Bone marrow (tissue), 2 donors: ENCODE measurements at places on chromosomes 13 and 19.

DNA sequence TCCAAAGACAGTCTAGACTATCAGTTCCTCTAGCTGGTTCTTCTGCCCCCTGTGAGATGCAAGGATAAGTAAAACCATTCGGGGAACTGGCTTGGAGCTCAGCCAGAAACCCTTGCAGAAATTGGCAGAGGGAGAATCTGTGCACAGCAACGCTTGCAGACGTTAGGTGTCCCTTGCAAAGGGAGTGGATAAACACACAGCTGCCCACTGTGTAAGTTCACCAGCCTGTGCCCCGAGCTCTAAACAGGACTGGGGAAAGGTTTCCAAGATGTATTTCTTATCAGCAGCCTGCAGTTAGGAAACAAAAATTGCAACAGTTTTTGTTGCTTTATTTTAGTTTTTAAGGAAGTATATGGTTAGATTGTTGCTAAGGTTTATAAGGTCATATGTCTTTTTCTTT lies 19.0 kb upstream of the ADGRE1 start:
- peak; percentile 22 for DNase-seq

- no peak for DNase-seq
Measured at GRCh38 chr13:27339299-27339698, 68.7 kb downstream of the RASL11A start.

DNA sequence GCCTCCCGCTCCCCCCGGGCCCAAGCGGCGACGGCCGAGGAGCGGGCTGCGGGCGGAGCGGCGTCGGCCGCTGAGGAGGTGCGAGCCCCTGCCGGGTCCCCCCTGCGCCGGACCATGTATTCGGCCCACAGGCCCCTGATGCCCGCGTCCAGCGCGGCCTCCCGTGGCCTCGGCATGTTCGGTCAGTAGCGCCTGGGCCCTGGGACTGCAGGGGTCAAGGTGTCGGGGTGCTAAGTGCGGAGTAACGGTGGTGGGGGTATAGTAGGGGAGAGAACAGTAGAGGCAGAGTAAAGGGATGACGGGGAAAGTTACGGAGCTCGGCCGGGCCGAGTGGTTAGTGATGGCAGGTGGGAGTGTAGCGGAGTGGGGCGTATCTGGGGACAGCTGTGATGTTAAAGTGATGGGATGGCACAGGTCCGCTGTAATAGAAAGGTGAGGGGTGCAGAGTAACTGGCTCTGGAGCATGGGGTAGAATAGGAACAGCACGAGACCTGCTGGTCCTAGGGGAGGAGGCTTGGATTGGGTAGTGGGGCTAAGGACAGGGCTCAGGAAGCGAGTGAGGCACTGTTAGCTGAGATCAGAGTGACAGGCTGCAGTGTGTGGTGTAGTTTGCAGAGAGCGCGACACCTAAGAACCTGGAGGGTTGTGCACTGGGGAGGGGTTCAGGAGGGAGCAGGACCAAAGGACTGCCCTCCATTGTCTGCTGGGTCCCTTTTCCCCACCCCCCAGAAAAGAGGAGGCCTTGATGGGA lies 15.7 kb downstream of the CIC start:
- no peak for DNase-seq

DNA sequence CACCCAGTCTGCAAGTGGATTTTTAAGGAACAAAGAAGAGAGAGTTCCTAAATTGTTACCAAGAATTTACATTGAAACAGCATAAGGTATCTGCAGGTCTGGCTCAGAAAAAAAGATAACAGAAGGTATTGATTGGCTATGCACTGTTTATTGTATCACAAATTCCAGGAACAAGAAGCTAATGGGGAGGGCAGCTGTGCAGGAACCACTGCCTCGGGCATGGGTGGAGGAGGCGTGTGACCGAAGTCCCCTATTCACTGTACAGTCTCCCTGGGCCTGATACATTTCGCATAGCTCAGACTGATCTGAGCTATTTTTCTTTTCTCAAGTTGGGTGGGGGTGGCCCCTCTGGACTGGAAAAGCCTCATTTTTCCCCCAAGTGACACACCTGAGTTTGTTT lies 11.7 kb downstream of the NECTIN2 start:
- no peak for DNase-seq

- DNase-seq = no peak
Measured at GRCh38 chr19:15640294-15640903, at the start of gene CYP4F3. Gene CYP4F3, plus strand, starts transcription at chr19:15640897. Its CDS starts 519 bp downstream, at chr19:15641416.

DNA sequence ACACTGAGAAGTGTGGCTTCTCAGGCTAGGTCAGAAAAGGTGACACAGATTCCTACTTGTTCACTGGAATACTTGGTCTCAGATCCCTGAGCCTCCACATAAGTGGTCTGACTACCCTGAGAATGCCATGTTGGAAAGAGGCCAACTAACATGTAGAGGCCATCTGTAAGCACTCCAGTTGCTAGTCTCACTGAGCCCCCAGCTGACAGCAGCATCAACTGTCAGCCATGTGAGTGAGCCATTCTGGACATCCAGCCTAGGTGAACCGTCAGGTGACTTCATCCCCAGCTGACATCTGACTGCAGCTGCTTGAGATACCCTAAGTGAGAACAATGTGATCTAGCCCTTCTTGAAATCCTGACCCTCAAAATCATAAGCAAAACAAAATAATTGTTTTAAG lies 18.1 kb upstream of the ARL11 start:
- DNase-seq = no peak

DNA sequence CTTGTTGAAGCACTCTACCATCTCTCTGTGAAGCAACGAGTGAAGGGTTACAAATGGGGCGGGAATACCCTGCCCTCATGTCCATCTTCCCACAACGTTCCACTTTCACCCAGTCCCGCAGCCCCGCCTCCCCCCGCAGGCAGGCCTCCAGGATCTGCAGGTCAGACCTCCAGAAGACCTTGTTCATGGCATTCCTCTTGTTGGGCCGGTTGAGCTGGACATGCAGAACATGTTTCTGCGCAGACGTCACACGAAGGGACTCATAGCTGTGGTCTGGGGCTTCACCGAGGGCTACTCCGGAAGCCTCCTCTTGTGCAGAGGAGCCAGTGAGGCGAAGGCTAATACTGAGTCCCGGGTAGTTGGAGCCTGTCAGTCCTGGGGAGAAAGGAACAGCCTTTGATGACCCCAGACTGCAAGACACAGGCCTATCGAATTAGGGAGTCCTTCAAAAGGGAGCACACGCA lies 420 bp downstream of the ECH1 start:
- peak; percentile 66 for DNase-seq

DNA sequence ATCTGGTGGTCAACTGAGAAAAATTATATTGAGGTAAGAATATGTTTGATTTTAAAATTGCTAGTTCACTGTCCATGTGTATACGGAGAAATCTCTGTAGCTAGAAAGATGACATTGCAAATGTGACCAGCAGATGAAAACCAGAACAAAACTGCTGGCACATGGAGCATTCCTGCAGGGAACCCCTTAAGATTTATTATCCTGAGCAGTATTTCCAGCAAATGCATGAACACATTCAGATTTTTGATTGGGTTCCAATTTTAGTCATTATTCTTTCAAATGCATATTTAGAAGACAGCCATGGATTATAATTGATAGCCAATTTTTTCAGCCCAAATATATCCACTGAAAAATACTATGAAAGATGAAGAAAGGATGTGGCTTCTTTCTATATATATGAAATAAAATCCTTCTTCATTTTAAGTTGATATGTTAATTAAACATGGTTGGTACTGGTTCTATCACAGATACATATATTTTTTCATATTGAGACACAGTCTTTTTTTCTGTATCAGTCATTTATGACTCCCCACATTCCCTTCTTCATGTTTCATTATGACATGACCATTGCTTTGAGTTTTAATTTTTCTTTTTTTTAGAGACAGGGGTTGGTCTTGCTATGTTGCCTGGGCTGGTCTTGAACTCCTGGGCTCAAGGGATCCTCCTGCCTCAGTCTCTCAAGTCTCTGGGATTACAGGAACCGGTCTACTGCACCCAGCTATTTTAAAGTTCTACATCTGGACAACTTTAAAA lies 376.5 kb downstream of the KLF12 start:
- DNase-seq = no peak

DNA sequence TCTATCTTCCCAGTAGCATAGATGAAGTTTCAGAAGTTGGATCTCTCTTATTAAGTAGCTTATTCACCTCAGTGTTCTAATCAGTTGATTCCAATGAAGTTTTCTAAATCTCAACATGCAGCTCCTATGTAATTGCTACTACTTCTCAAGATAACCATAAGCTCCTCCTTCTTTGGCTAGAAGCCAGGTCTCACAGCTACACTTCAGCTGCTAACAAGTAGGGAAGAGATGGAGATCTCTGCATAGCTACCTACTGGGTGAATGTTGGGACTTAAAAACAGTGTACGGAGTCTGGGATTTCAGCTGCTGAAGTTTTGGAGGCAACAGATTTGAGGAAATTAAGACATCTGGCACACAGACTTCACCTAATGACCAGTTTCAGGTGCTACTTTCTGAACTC lies 661.0 kb downstream of the SLITRK1 start:
- no peak for DNase-seq

DNA sequence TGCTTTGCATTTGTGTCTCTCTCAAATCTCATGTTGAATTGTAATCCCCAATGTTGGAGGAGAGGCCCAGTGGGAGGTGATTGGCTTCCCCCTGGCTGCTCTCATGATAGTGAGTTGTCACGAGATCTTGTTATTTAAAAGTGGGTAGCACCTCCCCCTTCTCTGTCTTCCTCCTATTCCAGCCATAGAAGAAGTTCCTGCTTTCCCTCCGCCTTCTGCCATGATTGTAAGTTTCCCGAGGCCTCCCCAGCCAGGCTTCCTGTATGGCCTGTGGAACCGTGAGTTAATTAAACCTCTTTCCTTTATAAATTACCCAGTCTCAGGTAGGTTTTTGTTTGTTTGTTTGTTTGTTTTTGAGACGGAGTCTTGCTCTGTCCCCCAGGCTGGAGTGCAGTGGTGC lies 3.8 kb downstream of the LILRA4 start:
- DNase-seq = no peak

GRCh38 chr19:16184665-16185122 lies 516 bp upstream of the FAM32A start:
- no peak for DNase-seq

DNA sequence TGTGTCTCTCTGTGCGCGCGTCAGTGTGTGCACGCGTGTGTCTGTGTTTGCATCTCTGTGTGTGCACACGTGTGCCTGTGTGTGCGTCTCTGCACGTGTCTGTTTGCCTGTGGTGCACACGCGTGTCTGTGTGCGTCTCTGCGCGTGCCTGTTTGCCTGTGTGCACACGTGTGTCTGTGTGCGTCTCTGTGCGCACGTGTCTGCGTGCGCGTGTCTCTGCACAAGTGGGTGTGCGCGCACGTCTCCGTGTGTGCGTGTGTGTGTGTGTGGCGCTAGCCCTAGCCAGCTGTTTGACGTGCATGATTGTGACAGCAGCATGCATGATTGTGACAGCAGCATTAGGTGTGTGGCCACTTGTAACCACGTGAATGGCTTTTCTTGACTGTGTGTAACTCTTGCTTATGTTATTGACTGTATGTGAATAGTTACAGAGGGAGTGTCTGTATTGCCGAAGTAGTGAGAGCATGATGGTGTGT lies 31.1 kb downstream of the ZNF146 start:
- no peak for DNase-seq

DNA sequence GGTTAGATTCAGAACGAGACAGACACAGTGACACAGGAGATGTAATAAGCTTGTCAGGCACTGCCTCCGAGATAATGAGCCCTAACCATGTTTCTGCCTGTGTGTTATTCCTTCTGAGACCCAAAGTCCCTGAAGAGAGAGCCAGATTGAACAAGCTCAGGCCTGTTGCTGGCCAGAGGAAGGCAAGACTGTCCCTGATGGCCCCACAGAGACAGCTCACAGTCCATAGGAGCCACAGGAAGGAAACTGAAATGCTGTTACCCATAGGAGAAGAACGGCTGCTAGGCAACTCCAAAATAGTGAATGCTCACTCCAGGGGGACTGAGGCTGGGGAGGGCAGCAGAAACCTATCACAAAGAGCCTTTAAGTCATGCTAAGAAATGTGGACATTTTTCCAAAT lies 31.8 kb upstream of the RFXAP start:
- no peak for DNase-seq

DNA sequence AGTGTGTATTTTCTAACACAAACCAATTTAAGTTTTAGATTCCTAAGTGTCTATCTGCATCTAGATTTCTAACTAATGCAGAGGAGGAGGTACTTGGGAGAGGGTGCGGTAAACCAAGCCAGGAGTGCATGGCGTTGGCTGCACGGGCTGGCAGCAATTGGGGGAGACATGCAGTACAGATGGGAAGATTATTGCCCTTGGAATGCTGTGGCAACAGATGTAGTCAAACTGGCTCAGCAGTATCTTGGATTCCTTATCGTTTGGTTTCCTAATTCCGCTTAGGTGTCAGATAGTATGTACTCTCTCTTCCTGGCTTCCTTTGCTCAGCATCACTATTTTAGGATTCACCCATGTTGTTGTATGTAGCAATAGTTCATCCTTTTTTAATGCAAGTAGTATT lies 29.4 kb upstream of the STK24 start:
- DNase-seq = no peak

GRCh38 chr19:13999085-13999484 lies 7.0 kb downstream of the RFX1 start:
- no peak for DNase-seq

- no peak for DNase-seq
Measured at GRCh38 chr19:17929056-17929455, 3.8 kb upstream of the CCDC124 start.

DNA sequence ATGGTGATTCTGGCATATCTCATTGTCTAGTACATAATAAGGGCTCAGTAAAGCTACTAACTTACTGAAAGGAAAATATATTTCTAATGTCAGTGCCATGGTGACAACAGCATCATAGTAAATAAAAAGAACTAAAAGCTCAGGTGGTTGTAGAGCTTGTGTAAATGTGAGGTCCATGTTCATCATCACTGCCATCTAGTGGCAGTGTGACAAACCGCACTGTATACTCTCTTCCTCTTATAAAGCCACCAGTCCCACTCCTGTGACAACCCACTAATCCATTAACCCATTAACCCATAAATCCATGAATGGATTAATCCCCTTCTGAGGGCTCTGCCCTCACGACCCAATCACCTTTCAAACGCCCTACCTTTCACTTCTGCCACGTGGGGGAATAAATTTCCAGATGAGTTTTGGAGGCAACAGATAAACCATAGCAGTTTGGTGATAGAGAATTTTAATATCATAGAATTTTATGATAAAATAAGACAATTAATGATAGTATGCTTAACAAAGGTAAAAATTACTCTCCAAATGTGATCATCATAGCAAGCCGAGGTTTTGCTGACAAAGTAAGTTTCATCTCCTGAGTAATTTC lies 160.4 kb upstream of the SGCG start:
- no peak for DNase-seq

GRCh38 chr13:79519255-79519654 lies 38.3 kb downstream of the NDFIP2 start:
- DNase-seq = no peak

DNA sequence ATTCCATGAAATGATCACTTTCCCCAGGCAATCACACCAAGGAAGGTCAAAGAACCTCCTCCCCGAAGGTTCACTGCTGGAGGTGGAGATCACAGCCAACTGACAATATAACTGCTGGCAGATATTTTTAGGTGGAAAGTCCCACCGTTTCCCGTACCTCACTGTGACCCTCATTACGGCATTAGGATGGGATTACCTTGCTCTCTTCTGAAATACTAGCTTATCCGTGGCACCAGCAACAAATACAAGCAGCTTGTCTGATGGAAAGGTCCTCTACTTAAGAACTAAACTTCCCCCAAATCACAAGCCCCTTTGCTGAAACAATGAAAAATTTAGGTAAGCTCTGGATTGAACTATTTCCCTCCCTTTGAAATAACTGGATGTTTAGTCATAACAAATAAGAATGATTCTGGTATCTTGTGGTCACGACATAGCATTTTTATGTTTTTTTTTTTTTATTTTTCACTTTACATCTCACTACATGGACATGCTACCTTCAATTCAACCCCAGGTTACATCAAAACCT lies 178.9 kb downstream of the COL4A1 start:
- no peak for DNase-seq
